ENCODE measurements at places on chromosomes 12 and 14.

- DNase-seq, result no peak
Observed at GRCh38 chr12:57840726-57841125, 5.8 kb downstream of the CTDSP2 start.

DNA sequence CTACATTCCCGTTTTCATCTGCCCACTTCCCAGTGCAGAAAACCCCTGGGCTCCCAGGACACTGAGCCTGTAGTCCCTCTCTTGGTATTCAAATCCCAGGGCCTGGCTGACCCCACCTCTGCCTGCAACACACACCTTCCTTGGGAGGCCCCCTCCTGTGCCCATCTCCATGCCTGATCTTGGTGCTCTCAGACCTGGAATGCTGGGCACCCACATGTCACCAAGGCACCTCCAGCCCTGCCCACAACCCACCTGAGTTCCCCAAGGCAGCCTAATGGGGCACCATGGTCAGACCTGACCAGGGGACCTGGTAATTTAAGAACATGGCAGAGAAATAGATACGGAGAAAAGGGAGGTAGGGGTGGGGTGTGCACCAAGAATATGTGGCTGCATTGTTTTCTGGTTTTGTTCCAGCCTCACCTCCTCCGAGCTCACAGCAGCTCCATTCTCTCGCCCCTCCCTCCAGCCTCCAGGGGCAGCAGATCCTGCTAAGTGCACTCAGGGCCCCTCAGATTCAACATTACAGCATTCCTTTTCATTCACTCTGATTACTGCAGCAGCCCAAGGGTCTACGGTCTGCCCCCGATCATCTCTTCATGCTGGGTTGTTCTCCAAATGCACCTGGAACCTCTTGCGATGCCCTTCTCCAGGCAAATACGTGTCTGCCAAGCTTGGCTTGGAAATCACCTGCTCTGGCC lies 9.2 kb upstream of the HSP90AA1 start:
- no peak for DNase-seq

- no peak for DNase-seq
Observed at GRCh38 chr12:43669373-43669772, 89.2 kb downstream of the PUS7L start.

DNA sequence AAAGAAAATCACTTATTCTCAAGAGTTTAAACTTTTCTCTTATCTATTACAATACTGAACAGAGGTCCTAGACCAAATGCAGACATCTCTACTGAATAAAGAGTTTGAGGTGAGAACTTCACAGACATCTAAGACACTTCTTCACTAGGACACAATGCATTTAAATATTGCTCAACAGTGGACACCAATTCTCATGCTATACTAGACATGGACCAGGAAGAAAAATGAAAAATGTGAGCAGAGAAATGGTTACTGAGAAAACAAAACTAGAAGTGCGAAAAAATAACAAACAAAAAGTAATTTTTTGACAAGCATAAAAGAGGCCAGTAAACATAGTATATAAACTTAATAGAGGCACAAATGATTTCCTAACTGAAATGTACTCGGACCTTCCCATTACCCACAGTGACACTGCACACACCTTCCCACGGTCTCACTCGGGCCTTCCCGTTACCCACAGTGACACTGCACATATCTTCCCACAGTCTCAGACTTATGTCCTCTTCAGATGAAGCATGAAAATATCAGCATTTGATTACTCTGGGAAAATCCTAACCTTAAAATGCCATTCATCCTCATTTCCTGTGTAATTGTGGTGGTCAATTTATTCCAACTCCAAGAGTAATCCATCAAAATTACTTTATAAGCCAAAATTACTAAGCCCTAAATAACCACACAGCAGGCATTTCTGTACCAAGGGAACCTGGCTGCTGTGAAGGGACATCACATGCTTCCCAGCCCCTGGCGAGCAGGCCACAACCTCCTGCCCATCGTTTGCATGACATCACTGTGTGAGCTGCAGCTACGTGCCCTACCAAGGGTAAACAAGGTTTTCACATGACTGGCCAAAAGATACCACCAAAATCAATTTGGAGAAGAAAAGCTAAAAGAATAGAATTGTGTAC lies 6.4 kb downstream of the SLC15A4 start:
- peak; percentile 61 for DNase-seq

- no peak for DNase-seq
Observed at GRCh38 chr12:55718624-55719275, 1.4 kb upstream of the RDH5 start.
